ENCODE measurements at places on chromosomes 1 and 21.
A peak's percentile ranks its signal among the peaks of the same experiment; 100 is the strongest.

GRCh38 chr1:15501208-15502032 lies 22.6 kb downstream of the CASP9 start:
- peak; percentile 15 for DNase-seq

- DNase-seq = no peak
Observed at GRCh38 chr21:19577381-19577780, 1173.8 kb upstream of the TMPRSS15 start.

DNA sequence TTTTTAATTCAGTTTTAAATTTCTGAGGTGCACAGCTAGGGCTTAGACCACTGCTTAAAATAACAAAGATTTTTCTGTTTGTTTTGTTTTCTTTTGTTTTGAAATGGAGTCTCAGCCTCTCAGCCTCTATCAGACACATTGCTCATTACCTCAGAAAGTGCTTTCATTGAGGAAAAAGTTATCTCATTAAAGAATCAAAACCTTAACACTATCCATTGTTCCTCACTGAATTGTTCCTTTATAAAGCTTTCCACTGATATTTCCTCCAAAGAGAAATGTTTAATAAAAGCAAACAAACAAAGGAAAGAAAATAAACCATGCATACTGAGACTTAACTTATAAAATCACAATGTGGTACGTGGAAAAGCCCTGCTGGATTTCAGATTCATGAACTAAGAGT lies 63.8 kb downstream of the SIPA1L2 start:
- no peak for DNase-seq

- DNase-seq = no peak
Observed at GRCh38 chr1:230210326-230210980, 143.4 kb downstream of the GALNT2 start.

DNA sequence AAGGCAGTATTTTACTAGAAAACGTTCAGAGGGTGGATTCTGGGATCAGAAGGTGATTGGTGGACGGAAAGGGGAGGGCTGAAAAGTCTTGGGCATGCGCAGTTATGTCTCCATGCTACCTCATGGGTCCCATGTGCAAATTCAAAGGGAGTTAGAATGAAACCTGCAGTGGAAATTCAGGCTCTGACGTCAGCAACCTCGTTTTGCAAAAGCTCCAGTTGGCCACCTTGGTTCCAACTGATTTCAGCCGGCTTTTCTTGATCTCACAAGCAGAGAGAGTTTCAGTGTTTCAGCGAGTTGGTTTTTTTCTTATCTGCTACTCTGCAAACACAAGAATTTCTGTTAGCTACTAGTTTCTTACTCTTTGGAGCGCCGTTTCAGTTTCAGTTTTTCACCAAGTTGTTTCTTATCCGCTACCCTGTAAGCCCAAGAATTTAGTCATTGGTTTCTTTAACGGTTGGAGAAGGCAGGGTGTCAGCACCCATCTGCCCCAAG lies 69.8 kb upstream of the PGBD5 start:
- no peak for DNase-seq

GRCh38 chr1:2041887-2042286 lies 8.3 kb upstream of the PRKCZ start:
- no peak for DNase-seq

DNA sequence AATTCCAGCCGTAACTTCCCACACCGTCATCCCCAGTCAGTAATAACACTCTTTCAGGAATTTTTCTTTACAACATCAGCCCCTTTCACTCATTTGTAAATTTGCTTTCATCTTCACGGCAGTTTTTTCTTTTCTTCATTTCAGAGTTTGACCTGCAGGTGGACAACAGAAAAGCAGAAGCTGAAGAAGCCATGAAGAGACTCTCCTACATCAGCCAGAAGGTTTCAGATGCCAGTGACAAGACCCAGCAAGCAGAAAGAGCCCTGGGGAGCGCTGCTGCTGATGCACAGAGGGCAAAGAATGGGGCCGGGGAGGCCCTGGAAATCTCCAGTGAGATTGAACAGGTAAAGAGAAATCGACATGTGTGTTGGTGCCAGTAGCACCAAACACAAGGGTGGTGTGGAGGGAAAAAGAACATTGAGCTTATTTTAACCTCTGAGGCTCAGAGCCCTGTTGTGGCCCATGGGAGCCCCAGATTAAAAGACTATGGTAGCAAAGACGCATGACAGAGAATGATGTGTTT lies 53.2 kb downstream of the LAMC2 start:
- no peak for DNase-seq

GRCh38 chr1:55717111-55717510 lies 501.9 kb upstream of the USP24 start:
- no peak for DNase-seq

GRCh38 chr1:243598433-243598832 lies 251.6 kb downstream of the AKT3 start:
- DNase-seq = no peak

GRCh38 chr1:32684167-32684811 lies 18.3 kb downstream of the SYNC start:
- DNase-seq = no peak

GRCh38 chr1:198893763-198894444 lies 255.1 kb downstream of the PTPRC start:
- no peak for DNase-seq

GRCh38 chr1:112637254-112638109 lies 17.9 kb downstream of the CAPZA1 start:
- peak; percentile 54 for DNase-seq

DNA sequence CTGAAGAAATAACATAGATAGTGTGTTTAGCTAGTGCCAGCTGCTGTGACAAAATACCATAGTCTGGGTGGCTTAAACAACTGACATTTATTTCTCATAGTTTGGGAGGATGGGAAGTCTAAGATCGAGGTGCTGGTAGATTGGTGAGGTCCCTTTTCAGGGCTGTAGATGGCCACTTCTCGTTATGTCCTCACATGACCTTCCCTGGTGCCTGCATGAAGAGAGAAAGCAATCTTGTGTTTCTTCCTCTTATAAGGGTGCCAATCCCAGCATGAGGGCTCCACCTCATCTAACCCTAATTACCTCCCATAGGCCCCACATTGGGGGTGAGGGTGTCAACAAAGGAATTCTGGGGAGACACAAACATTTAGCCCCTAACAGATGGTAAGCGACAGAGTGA lies 9.3 kb downstream of the MTARC2 start:
- DNase-seq = no peak

DNA sequence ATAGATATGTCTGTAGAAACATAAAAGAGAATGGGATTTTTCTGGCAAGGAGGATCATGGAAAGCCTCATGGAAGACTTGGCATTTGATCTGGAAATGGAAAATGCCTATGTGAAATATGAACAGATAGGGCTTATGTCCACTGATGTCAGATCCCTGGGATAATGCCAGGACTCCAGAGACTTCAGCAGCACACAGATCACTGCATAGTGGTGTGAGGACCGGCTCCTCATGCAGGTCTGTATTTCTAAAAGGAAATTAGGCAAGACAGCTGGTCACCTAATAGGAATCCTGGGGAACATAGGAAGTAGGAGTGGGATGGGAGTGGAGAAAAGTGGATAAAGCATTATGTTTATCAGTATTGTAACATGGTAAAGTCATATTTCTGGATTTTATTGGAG lies 56.8 kb upstream of the IPO9 start:
- DNase-seq = no peak

GRCh38 chr1:212946872-212947271 lies 3.5 kb upstream of the VASH2 start:
- no peak for DNase-seq
